CD4-positive, alpha-beta T cell treated with Interferon alpha-2 for 1 hour (primary cell): ENCODE measurements at places on chromosomes 11 and 22.
A peak's percentile ranks its signal among the peaks of the same experiment; 100 is the strongest.

DNA sequence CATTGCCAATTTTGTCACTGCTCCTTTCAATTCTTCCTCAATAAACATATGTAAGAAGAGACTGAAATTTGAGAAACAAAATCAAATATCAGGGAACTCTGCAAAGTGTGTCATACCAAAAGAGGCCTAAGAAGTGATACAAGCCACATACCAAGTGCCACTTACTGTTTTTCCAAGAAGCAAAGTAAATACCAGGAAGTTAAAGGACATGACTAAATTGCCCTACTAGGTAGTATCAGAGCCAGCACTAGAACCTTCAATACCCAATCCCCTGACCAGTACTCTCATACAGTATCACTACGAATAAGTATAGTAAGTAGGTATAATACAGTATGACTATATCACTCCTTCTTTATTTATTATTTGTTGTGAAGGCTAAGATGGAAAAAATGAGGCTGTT is 13.6 kb downstream of the MAML2 start:
- no peak for DNase-seq

GRCh38 chr11:113241636-113242054 is 72.7 kb upstream of the TTC12 start:
- DNase-seq, result no peak

DNA sequence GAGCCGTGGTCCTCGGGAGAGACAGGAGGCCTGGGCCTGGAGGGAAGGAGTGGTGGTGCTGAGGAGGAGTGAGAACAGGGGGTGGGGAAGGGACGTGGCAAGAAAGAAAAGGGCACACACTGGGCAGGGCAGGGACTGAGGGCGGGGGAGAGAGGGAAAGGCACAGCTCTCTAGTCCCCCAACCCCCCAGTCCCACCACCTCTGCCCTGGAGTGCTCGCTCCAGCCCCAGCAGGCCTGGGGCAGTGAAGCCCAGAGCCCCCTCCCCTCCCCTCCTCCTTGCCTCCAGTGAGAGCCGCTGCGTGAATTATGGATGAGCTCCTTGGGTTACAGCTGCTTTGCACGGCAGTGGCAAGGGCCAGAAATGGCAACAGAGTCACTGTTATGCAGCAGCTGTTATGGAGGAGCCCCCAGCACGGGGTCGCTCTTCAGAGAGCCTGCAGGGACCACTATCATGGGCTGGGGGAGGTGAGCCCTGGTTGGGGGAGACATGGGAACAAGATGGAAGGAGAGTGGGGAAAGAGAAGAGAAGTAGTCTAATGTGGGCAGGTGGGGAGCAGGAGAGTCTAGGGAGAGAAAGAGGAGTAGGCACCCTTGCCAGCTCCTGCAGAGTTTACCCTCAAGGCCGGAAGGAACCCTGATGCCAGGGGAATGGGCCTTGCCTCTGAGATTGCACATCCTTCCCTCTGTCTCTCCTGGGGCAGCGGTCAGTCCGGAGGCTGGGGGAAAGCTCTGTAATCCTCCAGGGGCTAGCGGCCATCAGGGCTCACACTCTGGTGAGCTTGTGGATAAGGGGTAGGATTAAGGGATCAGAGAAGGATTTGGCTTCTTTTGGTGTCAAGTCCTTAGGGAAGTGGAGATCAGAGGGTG is 3.6 kb downstream of the RTN4RL2 start:
- no peak for DNase-seq

DNA sequence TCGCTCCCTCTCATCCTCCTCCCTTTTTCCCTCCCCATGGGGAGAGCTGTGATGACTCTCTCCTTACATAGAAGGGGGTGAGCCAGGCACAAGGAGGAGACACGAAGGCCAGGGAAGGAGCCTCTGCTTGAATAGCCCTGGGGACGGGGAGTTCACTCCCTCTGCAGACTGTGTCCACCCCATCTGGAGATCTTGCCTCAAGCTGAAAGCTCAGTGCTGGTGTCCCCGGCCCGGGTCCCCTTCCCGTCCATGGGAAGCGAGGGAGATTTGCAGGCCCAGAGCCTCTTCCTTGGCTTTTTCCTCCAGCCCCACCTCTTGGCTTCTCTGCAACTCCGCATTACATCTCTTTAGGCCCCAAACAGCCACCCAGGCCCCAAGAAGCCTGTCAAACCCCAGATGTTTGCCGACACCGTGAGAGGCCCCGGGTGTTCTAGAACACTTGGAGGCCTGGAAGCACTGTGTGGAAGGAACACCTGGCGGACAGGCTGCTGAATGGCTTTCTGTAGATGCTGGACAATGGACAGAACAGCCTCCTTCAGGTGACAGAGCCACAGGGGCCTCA is 32.3 kb downstream of the LINC01488 start:
- no peak for DNase-seq

GRCh38 chr11:128938156-128938885 is 4.3 kb downstream of the TP53AIP1 start:
- no peak for DNase-seq

DNA sequence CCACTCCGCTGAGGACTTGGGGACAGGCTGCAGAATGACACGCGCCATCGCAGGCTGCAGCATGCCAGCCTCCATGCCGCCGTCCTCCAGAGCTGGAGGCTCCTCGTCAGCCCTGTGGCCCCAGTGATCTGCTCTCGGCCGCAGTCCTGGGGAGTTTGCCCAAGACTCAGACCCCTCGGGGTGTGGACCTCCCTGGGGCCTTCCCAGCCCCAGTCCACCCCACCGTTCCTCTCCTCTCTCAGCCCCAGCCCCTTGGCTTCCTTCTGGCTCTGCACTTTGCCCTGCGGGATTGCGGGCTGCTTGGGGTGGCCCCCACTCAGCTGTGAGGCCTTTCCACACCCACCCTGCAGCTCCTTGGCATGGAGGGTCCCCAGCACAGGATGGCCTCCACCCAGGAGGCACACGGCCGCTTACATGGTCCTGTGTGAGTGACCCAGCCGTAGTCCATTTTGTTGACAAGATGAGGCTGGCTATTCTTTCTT is 414.9 kb downstream of the TBC1D22A start:
- DNase-seq, result no peak

DNA sequence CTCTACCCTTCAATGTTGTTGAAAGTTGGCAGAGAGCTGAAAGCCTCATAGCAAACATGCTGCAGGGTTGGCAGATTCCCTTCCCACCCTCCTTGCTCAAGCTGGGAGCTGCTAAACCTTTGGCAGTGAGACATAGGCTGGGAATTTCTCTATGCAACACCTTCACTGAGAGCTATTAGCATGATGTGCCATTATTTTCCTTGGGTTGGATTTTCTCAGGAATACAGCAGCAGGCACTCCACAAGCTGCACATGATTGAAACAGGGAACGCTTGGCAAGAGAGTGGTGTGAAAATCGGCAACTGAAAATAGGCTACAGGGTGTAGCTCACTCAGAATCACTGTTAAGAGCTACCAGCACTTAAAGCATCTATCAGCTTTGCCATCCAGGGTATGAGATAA is 9.6 kb upstream of the ALKBH3 start:
- no peak for DNase-seq

- no peak for DNase-seq
Measured at GRCh38 chr22:19612866-19613572, 88.8 kb upstream of the CLDN5 start.

- no peak for DNase-seq
Measured at GRCh38 chr22:20106849-20107237, 9.1 kb upstream of the RANBP1 start.

- no peak for DNase-seq
Measured at GRCh38 chr11:99585606-99586005, 564.9 kb downstream of the CNTN5 start.

DNA sequence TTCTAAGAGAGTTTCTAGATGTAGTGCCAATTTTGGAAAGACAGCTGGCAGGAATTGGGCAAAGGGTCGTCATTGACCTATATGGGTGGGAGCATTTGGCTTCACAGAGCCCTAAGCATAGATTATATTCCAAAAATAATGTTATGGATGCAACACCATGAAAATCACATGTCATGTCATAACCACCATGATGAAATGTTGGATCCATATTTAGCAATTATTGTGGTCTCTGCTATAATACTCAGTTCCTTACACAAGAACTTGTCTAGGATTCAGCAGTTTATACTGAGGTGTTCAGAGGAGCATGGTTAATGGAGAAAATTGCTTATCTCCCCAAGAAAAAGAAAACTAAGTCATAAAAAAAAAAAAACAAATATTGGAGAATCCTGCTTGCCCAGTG is 31.6 kb downstream of the NTM start:
- DNase-seq, result no peak

DNA sequence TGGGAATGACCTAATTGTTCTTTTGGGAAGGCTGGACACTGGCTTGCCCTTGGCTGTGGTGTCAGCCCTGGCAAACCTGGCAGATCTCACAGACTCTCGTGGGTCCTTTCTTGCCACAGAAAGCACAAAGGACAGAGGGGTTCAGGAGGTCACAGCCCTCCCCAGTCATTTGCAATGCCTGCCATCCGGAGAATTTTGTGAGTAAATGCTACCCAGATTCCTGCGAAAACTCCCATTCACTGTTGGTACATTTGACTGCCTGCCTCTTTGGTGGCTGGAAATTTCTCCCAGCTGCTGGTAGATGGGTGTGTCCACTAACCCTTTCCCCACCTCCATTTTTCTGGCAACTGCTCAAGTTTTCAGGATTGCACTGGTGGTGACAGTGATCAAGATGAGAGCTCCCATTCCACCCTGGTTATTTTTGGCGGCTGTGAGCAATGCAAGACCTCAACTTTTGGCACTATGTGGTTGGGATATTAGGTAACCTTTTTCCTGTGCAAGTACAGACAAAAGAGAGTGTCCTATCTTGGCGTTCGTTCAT is 155.7 kb downstream of the NAV2 start:
- DNase-seq, result no peak

DNA sequence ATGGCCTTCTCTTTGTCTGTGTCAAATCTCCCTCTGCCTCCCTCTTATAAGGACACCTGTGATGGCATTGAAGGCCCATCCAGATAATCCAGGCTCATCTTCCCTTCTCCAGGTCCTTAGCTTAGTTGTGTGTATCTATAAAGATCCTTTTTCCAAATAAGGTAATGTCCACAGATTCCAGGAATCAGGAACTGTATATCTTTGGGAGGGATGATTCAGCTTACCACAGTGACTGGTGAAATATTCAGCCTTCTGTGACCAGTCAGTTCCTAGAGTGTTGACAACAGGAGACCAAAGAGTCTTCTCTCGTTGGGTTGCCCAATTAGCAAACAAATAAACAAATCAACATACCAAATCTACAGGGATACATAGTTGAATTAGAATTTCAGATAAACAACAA is 175.8 kb downstream of the MPPED1 start:
- no peak for DNase-seq

DNA sequence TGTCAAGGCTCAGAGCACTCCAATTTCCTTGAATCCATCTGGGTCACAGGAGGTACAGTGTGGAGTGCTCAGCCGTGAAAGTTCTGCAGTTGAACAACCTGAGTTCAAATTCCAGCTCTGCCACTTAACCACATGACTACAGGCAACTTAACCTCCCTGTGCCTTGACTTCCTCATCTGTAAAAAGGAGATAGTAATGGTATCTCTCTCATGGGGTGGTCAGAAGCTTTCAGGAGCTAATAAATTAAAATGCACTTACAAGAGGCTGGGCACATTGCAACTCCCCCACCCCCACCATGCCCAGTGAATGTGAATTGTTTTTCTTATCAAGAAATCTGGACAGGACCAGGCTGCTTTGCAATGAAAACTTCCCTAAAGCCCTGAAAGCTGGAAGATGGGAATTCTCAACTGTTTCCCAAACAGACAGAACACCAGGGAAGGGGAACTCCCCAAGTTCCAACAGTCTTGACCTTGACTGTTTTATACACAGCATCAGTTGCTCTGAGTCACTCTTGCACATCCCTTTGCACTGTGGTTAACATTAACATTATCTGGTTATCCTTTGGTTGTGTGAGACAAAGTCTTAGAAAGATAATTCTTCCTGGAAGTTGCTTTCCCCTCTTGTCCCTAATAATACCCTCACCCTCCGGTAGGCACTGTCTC is 137.0 kb downstream of the SLC1A2 start:
- DNase-seq, result no peak

GRCh38 chr22:37824674-37825641 is 1.8 kb downstream of the GALR3 start:
- no peak for DNase-seq

GRCh38 chr11:76694664-76695063 is 24.1 kb upstream of the LRRC32 start:
- DNase-seq, result no peak

DNA sequence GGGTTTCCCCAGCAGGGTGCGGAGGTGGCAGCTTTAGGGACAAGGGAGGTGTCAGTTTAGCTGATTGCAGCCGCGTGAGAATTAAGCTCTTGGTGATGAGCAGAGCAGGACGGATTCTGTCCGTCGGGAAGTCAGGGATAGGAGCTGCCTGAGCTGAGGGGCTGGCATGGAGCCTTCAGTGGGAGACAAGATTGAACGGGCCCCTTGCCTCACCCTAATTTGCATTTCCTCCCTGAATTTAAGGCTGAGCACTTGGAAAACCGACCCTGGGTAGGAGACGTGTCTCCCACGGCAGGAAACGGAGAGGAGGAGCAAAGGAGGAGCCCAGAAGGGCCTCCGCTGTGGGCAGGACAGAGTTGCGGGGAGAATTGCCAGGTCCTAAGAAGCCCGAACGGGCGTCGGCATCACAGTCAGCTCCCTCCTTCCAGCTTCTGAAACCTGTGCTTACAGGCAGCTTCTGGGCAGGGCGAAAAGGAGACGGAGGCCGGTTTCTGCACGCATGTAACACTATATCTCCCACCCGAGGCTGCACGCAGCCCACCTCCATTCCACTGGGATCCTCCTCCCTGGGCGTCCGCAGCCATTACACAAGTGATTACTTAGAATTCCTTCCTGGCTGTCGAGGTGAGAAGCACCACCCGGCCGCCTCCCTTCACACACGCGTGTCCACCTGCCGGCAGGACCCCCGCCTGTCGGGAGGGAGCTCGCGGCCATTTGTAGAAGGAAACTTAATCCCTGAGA is 345.8 kb downstream of the BRD1 start:
- no peak for DNase-seq

DNA sequence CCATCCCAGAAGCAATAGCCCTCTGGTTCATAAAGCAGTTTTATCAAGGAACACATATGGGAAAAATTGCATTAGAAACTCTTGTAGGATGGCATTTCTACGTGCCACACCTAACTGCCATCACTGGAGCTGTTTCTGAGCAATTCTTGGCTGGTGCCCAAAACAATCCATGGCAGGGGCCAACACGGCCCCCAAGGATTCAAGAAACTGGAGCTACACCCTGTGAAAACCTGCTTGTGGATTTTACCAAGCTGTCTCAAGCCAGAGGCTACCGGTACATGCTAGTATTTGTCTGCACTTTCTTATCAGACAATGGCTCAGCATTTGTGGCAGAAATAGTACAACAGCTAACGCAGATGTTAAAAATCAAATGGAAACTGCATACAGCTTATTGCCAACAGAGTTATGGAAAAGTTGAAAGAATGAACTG is 42.4 kb upstream of the GLYAT start:
- no peak for DNase-seq

DNA sequence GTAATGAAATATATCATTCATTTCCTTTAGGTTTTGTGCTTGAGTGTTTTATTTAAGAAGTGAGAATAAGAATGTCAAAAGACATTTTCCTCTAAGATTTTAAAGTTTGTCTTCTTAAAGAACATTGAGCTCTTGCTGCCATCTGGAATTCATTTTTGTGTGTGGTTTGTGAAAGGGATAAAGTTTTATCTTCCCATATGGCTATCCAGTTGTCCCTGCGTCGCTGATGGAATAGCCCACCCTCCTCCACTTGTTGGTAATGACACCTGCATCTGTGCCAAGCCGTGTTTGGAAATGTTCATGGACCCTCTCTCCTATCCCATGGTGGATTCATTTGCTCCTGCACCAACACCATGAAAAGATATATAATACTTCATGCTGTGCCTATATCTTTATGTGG is 901.5 kb downstream of the BRD1 start:
- DNase-seq, result no peak

- DNase-seq, result peak; percentile 73
Measured at GRCh38 chr22:29470159-29470855, 9.7 kb upstream of the NEFH start.

- no peak for DNase-seq
Measured at GRCh38 chr11:77203901-77204753, 76.1 kb downstream of the MYO7A start.
